ENCODE measurements at places on chromosomes 7 and 10. TPM values are rescaled to one million over a fixed set of nuclear protein-coding genes. Genes with fewer than 3 reads are reported as not detected.

Gene STAG3
- total RNA-seq = 1.0 TPM

GRCh38 chr10:112601214-112602090, 154.4 kb downstream of the VTI1A start:
- no peaks in the 10 kb centered on the region for H3K36me3 ChIP-seq
- no peaks in the 10 kb centered on the region for H3K27me3 ChIP-seq
- DNase-seq = no peak
- peaks cover 4% of the 10 kb centered on the region for H3K4me1 ChIP-seq
- no peak overlapping the region for H3K27ac ChIP-seq

- no peaks in the 10 kb centered on the region for H3K36me3 ChIP-seq
- no peaks in the 10 kb centered on the region for H3K4me1 ChIP-seq
- H3K4me3 ChIP-seq = no peak overlapping the region
- H3K27me3 ChIP-seq = peaks cover 16% of the 10 kb centered on the region
Measured at GRCh38 chr7:26782501-26782900, 81.9 kb downstream of the SKAP2 start.

DNA sequence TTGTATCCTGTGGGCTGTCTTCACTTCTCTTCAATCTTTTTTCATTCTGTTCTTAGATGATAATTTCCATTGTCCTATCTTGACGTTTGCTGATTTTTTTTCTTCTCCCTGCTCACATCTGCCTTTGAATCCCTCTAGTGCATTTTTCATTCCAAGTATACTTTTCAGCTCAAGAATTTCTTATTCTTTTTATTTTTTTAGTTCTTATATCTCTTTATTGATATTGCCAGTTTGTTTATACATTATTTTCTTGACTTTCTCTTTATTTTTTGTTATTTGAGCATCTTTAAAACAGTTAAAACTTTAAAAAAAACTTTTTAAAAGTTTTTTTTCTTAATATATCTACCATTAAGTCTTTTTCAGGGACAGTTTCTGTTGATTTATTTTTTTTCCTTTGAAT, 100.9 kb downstream of the EXOC4 start:
- H3K27ac ChIP-seq = no peak overlapping the region
- H3K36me3 ChIP-seq = peaks cover 31% of the 10 kb centered on the region
- no peak for DNase-seq
- no peaks in the 10 kb centered on the region for H3K27me3 ChIP-seq

DNA sequence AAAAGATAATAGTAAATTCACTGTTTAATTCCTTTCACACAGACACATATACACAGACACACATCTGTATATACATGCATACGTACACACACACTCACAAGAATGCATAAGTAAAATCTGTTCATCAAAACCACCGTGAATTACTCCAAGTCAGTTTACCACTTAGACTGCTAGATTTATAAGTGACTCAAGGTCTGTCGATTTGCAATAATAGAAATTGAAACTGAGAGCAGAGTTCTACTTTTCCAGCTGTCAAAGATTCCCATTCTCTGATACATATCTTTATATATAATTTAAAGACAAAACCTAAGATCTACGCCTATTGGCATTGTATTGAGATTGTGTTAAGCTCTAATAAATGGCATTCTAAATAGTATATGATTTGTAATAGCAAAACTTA, 9.9 kb upstream of the HGF start:
- H3K4me3 ChIP-seq = no peak overlapping the region
- no peaks in the 10 kb centered on the region for H3K27me3 ChIP-seq

- no peaks in the 10 kb centered on the region for H3K4me1 ChIP-seq
- no peaks in the 10 kb centered on the region for H3K36me3 ChIP-seq
- H3K4me3 ChIP-seq = no peak overlapping the region
- H3K27me3 ChIP-seq = peaks cover 2% of the 10 kb centered on the region
- no peak for DNase-seq
Measured at GRCh38 chr7:120441850-120442249, 168.9 kb downstream of the KCND2 start.

DNA sequence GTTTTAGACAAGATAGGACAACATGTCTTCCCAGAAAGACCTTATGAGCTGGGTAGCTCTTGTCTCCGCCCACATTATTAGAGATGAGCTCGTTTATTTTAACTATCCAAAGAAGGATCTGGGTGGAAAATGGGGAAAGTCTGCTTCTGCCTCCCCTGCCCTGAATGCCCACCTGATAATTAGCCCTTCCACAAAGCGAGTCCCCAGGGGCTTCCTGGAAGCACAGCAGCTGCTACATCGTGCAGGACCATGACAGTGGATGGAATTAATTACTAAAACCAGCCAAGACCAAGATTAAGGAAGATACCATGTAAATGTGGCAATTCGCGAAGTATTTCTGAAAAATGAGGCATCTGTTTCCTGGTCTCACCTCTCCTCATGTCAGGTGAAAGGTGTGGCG, 374.4 kb downstream of the PAXIP1 start:
- H3K27me3 ChIP-seq = no peaks in the 10 kb centered on the region
- no peak for DNase-seq
- H3K4me1 ChIP-seq = no peaks in the 10 kb centered on the region
- H3K4me3 ChIP-seq = no peak overlapping the region
- H3K27ac ChIP-seq = no peak overlapping the region

All from osteocyte (in vitro differentiated cells).